NCI-H1930 (cell line): ENCODE measurements at places on chromosomes 1 and 21.

DNA sequence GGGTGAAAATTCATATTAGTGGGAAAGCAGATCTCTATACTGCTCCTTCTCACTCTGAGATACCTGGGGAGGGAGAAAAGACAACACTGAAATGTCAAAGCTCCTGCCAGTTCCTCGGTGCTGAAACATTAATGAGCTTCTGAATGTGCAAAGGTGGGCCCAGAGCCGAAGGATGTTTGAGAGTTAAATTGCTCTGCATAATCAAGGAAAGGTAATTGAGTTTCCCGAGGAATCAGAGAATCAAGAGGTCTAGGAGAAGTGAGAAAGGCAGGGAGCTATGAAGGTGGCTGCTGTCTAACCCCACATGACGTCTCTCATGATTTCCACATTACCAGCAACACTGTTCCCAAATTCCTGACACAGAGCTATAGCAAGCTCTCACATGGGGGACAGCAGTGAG is 346.7 kb downstream of the SMYD3 start:
- no peak for DNase-seq

DNA sequence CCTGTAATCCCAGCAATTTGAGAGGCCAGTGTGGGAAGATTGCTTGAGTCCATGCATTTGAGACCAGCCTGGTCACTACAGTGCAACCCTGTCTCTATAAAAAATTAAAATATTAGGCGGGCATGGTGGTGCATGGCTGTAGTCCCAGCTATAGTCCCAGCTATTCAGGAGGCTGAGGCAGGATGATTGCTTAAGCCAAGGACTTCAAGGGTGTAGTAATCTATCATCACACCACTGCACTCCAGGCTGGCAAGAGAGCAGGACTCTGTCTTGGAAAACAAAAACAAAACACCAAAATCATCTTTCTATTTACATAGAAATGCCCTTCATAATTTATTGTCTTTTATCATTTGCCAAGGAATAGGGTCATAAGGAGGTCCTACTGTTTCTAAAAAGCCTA is 1274.1 kb upstream of the NCAM2 start:
- no peak for DNase-seq

DNA sequence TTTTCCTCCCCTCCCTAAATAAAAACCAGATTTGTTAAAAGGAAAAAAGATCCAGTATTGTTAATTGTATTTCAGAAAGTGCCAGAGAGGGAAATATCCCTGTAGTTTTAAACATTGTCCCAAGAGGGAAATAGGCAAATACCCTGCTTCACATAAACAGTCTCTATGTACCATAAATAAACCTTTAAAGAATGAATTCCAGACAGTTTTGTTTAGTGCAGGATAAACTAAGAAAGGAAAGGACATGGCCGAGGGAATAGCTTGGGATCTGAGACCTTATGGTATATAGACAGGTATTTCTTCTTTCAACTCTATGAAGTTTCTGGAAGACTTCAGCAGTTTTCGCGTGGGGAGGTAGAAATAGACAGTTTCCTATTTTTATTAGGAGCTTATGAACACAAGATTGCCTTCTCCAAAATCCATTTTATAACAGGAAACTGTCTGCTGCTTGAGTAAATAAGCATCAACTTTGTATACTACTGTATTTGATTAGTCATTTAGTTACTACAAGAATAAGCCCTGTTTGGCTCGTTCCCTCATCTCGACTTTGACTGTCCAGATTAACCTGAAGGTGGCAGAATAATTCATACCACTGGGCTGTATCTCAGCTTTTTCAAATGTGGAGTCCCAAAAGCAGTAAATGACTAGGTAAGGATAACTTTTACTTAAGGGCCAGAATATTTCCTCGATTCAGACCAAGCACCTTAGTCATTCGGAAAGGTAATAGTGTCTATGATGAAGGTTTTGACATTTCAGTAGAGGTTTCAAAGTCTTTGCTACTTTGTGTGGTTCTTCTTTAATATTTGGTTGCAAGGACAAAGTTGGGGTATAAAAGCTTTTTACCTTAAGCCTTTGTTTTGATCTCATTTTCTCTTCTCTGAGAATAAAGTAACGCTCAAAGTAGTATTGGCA is 177.5 kb downstream of the VPS13D start:
- DNase-seq, result no peak

- DNase-seq, result no peak
Observed at GRCh38 chr1:205407970-205408369, 13.9 kb downstream of the LEMD1 start.

- no peak for DNase-seq
Observed at GRCh38 chr1:158998037-158998780, 11.5 kb upstream of the IFI16 start.

GRCh38 chr1:165876121-165876520 is 48.7 kb downstream of the UCK2 start:
- DNase-seq, result no peak

DNA sequence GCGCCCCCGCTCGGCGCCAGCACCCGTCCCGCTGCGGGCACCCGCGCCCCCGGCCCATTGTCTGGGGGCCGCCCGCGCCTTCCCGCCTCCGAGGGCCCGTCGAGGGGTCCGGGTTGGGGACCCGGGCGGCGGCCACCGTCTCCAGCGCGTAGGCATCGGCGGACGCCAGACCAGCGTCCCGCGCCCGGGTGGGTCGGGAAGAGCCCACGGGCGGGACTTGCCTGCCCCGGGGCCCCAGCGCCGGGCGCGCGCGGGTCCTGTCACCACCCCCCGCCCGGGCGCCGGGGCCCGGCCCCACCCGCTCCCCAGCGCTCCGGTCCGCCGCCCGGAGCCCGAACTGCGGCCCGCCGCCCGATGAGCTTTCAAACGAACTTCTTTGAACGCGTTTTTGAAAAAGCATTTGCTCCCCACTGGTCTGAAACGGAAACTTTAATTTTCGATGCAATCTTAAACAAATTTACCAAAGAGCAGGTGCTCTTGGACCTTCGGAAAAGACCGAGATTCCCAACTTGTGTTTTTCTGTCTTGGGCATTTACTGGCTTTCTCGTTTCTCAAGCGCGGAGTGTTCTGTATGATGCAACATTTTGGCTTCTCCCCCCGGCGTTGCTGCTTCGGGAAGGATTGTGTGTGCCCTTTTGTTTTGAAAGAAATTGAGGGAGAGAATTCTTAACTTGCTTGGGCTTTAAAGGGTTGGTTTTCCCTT is 615 bp downstream of the CLIC4 start:
- DNase-seq, result no peak

DNA sequence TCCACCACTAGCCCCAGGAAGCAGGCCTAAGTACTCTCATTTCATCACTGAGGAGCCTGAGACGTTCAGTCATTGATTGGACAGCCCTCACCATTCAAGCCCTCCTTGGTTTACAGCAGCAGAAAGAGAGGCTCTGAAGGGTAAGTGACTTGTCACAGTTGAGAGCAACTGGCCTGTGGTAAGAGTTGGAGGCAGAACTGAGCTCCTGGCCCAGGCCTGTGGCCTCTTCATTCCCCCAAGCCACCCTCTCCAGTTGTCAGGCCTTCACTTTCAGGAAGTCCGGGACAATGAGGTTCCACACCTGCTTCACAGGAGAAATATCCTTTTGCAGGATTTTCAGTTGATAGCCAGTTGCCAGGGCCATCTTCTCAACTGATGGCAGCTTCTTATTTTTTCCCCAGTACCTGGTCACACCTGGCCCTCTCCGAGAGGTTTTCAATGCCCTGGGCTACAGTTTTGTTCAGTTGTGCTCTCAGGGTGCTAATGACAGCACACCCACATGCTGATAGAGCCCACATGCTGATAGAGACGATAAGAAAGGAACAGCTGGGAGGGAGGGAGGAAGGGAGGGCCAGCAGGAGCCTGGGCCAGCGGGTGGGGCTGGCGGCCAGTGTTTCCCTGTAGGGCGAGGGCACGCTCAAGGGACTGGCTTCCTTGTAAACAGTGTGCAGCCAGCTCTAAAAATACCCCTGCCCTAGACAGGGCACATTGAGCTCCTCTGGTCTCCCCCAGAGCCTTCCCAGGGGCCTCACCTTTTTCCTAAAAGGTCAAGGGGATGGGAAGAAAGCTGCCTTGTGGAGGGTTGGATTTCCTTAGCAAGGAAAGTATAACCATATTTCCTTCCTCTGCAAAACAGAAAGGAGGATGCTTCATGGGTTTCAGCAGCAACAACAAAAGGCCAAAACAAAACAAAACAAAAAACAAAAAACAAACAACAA is 112.7 kb upstream of the JUN start:
- no peak for DNase-seq

- DNase-seq, result no peak
Observed at GRCh38 chr1:215899901-215900300, 332.8 kb downstream of the KCTD3 start.

GRCh38 chr1:33275706-33276572 is 19.6 kb downstream of the ZNF362 start:
- no peak for DNase-seq

GRCh38 chr1:101331794-101332193 is 95.0 kb downstream of the S1PR1 start:
- DNase-seq, result no peak

- DNase-seq, result no peak
Observed at GRCh38 chr1:204920967-204921366, 50.3 kb downstream of the NFASC start.

GRCh38 chr1:92748138-92748537 is 36.8 kb downstream of the EVI5 start:
- DNase-seq, result no peak

GRCh38 chr21:45322960-45323461 is 35.3 kb upstream of the POFUT2 start:
- no peak for DNase-seq

DNA sequence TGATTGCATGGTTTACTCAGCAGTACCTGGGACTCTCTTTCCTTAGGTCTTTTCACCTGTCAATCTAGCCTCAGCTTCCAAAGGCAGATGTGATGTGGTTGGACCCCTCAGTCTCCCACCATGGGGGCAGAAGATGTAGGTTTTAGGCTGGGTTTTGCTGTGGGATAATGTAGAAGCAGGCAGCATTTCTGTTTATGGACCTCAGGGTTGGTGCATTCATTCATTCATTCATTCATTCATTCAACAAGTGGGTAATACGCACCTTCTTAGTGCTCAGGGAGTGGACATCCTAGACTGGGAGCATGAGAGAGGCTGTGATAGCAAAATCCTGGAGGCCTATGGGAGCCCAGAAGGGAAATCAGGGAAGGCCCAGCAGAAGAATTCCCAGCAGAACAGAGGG is 209.6 kb downstream of the TRABD2B start:
- no peak for DNase-seq

DNA sequence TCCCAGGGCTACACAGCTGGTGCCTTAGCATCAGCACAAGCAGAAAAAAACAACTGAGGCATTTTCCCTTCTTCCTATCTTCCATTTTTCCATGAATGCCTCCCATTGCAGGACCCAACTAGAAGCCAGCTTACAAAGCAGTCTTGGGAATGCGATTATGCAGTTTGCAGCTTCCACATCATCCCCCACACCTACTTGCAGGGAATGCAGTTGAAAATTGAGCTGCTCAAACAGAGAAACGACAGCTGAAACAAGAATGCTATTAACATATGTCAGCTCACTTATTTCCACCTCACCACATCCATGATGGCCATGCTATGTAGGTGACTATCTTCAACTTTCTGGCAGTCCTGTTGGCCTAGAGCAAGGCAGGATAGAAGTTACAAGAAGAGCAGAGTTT is 150.6 kb upstream of the KCTD3 start:
- DNase-seq, result no peak

- no peak for DNase-seq
Observed at GRCh38 chr1:217027403-217028080, 304.3 kb upstream of the ESRRG start.

DNA sequence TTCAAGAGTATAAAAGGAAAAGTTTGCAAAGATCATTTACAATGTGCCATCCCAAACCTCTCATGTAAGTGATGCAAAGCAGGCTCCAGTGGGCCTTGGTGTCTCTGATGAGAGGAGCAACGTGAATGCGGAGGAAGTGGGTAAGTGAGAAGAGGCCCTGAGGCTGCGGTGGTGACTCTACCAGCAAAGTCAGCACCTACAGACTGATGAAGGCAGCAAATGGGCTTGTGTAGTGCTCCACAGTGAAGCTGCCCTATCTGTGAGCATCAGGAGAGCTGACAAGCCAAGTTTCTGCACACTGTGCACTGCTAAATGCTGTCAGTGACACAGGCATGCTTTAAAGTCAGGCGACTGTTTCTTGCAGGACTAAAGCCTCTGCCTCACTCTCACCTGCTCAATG is 15.6 kb upstream of the RAP1A start:
- DNase-seq, result no peak

DNA sequence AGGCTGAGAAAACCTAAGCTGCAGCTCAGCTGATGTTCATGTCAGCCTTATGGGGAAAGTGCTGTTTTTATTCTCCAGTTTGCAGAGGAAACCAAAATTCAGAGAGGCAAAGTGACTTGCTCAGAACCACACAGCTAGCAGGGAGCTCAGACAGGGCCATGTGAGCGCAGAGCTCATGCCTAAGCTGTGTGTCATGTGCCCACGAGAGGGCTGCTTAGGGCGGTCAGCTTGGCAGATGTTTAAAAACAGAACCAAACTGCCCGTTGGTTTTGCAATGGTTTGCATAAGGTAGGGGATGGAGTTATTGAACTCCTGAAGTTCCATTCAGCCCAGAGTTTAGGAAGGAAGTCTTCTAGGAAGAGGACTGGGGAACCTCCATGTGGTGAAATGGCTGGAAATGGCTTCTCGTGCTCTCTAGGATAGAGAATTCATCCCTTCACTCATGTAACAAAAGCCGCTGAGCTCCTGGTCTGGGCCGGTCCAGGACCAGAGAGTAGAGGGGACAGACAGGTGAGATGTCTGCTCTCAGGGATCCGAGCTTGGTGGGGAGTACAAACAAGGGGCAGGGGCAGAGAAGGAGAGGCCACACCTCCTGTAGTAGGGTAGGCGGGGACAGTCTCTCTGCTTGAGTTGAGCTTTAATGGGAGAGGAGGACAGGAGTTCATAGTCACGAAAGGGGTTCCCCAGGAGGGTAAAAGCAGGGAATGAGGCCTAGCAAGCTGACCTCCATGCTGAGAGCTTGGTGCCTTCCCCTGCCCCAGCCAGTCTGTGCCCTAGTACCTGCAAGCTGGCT is 46.9 kb downstream of the ARHGEF10L start:
- no peak for DNase-seq

DNA sequence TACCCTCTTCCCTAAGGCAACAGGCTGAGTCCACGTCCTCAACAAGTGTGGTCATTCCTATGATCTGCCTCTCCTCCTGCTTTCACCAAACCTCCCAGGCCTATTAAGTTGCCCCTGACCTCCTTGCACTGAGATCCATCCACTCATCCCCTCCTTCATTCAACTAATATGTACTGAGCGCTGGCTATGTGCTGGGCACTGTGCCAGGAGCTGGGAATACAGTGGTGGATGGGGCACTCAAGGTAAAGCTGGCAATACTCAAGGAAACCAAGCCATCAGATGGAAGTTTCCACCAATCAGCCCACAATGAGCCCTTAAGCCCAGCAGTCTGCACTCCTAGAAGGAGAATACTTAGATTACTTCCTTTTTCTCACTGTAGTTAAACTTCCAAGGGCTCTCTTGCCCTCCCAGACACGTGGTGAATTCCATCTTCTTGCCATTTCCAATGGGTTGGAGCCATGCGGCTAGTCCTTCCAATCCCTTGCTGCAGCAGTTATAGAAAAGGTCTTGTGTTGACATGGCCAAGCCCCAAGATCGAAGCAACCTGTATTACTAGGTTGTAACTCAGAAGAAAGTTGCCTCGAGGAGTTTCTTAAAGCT is 279.9 kb upstream of the RUNX1 start:
- DNase-seq, result no peak

GRCh38 chr1:25787760-25788166 is 12.2 kb upstream of the SELENON start:
- DNase-seq, result no peak

GRCh38 chr1:202901555-202901954 is 12.6 kb upstream of the RABIF start:
- DNase-seq, result no peak

GRCh38 chr1:217149791-217150190 is 426.6 kb upstream of the ESRRG start:
- DNase-seq, result no peak
